ENCODE measurements at places on chromosomes 16 and 17.
A peak's percentile ranks its signal among the peaks of the same experiment; 100 is the strongest.

GRCh38 chr17:40019140-40019991 is 4.1 kb downstream of the CSF3 start:
- no peak for DNase-seq

GRCh38 chr17:42422958-42423712 is at the start of gene CAVIN1:
CAVIN1 (minus strand) TSS chr17:42423256; CDS start chr17:42423097, 159 bp downstream.
- no peak for DNase-seq

GRCh38 chr16:14125000-14125681 is 54.0 kb downstream of the MRTFB start:
- DNase-seq = no peak

- no peak for DNase-seq
Measured at GRCh38 chr17:34254651-34255380, at the start of gene CCL2. CCL2 (plus strand) TSS chr17:34255285; CDS start chr17:34255350, 65 bp downstream.

- DNase-seq = no peak
Measured at GRCh38 chr17:28584434-28584833, 7.7 kb upstream of the ALDOC start.

GRCh38 chr16:53744449-53744848 is 40.5 kb downstream of the FTO start:
- DNase-seq = no peak

DNA sequence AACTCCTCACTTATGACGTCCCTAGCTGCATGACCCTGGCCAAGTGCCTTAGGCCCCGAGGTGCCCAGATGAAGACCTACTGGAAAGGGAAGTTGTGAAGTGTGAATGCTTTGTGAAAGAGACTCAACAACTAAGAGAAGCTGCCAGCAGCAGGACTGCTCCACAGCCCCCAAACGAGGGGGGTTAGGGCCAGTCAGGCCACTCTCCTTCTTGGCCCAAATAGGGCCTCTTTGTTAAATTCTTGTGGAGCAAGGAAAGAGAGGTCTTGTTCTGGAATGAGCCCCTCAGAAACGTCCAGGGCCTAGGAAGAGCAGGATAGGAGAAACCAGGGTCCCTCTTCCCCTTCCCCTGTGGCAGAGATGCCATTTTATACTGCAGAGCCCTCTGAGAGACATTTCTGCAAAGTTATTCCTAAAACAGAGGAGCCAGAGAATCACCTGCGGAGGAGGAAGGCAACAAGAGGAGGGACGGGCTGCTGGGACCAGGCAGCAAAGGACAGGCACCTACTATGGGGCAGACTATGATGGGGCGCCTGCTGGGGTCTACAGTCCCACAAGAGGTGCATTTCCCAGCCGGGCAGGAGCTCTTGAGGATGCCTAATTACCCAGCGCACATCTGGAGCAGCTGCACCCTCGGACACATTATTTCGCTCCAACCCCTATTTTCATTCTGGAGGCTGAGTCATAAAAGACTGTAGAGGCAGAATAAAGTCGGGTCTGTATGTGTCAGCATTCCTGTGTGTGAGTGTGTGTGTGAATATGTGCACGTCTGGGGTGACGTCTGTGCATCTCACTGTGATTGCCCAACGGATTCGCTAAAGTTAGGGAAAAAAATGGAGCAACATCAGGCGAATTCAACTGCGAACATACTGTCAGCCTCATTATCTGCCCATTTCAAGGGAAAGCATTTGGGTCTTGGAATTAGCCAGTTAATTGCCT is 11.4 kb upstream of the HOXB9 start:
- no peak for DNase-seq

DNA sequence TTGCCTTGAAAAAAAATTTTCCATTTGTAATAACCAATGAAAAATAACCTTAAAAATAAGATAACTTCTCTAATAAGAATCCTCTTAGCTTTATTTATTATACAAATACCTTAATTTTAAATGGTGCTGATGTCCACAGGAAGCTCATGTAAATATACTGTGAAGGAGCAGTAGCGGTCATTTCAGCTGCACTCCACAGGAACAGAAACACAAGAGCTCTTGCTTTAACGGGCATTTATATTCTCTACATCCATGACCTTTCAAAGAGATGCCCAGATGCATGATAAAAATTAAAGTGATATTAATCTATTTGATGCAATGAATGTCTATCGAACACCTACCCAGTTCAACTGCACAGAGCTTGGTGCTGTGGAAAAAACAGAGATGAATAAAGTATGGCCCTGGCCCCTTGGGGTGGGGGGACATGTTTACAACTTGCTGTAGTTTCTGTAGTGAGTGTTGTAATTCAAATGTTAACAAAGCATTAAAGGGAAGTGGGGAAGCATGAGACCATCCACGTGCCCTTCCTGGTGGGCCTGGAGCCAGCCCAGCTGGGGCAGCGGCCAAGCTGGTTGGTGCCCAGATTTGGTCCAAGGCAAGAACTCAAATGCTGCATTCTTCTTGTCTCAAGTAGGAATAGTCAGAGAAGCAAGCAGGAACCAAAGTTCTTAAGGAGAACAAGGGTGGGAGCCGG is 47.9 kb downstream of the IQCK start:
- no peak for DNase-seq

DNA sequence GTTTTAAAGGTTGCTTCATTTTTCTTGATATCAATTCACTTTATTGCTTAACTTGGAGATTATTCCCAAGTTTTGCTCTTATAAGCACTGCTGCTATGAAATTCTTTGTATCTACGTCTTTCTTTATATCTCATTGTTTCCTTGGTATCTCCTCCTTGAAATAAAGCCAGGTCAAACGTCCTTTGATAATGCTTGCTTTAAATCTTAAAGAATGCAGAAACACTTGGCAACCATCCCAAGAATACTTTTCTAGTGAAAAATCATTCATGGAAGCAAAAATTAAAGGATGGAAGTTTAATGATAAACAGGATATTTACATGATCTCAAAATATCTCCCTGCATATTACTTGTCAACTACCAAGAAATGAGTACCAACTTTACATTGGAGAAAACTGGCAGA is 175.2 kb downstream of the CPPED1 start:
- DNase-seq = no peak

- DNase-seq = no peak
Measured at GRCh38 chr16:57147381-57148221, 38.2 kb downstream of the PSME3IP1 start.

GRCh38 chr16:75305364-75306098 is 54.1 kb upstream of the BCAR1 start:
- DNase-seq = peak; percentile 58

All from activated CD8-positive, alpha-beta memory T cell treated with anti-CD3 and anti-CD28 coated beads, Interleukin-2, amount 50 U/mL, for 48 hours (primary cell).